ENCODE measurements at places on chromosomes 13 and 19.

DNA sequence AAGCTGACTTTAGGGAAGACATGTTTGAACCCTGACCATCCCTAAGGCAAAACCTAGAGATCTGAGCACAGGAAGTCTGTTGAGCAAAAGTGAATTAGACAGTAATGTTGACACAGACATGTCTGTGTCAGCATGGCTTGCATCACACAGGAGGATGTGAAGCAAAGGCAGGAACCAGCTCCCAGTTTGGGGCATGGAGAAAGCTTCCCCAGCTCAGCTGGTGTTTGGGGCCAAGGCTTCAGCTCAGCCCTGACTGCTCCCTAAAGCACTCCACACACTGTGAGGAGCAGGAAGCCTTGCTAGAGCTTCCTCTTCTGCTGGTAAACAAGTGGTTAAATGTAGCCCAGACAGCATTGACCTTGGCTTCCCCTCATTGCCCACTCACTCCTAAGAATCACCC is 153.8 kb upstream of the UBL3 start:
- DNase-seq, result no peak

DNA sequence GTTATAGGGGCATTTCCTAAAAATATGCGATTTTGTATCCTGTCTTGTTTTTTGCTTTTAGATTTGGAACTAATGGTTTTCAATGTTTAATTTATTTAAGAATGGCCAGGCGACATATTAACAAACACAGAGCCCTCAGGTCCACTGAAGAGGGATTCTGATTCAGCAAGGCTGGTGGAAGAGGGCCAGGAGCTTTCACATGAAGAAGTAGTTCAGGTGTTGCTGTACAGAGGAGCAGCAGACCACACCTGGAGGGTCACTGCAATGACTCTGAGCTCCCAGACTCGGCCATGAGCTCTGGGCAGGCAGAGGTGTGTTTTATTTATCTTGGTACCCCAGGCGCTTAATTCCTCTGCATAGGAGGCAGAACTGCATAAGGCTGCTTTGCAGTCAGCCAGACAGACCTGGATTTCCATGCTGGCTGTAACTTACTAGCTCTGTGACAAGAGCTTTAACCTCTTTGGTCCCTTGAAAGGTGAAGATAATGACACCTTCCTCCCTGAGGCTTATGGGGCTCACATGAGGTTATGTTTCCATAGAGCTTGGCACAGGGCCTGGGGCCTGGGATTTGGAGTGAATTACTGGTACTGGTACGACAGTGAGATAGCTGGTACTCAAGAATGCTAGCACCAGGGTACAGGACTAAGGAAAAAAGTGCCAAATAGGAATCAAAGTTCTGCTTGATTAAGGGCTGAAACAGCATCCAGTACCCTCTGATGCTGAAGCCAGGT is 184.7 kb downstream of the OXGR1 start:
- no peak for DNase-seq

DNA sequence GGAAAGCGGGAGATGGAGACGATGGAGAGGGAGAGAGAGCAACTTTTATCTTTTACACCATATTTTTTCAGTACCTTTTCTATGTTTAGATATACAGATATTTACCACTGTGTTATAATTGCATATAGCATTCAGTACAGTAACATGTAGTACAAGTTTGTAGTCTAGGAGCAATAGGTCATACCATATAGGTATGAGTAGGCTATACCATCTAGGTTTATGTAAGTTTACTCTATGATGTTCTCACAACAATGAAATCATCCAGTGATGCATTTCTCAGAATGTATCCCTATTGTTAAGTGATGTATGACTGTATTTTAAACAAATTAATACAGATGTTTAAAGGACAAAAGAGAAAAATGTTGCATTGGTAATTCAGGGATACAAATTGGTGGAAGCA is 136.1 kb downstream of the PDS5B start:
- DNase-seq, result no peak

GRCh38 chr19:53389571-53389970 is 5.4 kb upstream of the ZNF765 start:
- no peak for DNase-seq

- no peak for DNase-seq
These were observed 51.2 kb upstream of the EEF1AKMT1 start for GRCh38 chr13:20824762-20825476.

DNA sequence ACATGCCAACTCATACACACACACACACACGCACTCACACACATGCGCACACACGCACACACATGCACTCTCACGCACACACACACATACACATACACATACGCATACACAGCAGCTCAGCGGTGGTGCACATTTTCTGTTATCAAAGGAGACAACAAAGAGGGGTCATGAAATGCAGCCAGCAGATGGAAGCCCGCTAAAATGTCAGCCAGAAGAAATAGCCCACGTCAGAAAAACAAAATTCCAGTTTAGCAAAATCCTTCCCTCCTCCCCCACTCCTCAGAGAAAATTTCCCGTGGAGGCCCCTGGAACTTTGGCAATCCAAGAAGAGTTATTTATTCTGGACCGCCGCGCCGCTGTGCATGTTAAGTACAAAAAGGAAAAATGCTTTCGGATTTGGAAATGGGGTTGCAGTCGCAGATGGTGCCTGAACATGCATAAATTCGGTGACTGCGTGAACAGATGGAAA is 114.6 kb upstream of the VSTM2B start:
- DNase-seq, result no peak

DNA sequence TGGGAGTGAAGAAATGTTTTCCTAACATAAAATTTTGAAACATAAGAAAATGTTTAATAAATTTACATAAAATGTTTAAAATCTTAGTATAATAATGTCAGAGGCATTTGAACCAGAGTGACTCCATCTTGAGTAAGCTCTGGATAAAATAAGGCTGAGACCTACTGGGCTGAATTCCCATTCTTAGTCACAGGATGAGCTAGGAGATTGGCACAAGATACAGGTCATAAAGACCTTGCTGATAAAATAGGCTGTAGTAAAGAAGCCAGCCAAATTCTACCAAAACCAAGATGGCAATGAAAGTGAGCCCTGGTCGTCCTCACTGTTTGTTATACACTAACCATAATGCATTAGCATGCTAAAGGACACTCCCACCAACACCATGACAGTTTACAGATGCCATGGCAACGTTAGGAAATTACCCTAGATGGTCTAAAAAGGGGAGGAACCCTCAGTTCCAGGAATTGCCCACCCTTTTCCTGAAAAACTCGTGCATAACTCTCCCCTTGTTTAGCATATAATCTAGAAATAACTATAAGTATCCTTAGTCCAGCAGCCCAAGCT is 1184.0 kb downstream of the UQCRFS1 start:
- no peak for DNase-seq

Measured in WTC11 (cell line).